ENCODE measurements at places on chromosomes 12 and 14. TPM values are rescaled to one million over a fixed set of nuclear protein-coding genes. Genes with fewer than 3 reads are reported as not detected.

DNA sequence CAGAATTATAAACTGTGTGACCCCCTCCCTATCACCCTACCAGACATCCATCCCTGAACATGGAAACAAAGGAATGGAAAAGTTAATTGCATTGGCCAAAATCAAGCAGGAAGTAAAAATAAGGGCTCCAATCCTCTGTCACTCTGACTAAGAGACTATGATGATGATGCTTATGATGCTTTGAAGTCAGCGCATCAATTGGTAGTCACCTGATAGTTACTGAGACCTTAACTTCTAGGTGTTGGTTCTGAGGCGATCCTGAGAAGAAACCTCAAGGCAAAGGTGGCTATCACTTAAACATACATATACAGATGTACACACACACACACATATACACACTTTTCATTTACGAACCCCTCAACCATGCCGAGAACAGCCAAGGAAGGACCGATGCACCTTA, 6.6 kb downstream of the ITPR2 start:
- H3K36me3 ChIP-seq = no peaks in the 10 kb centered on the region
- H3K27ac ChIP-seq = no peak overlapping the region
- peaks cover 12% of the 10 kb centered on the region for H3K4me1 ChIP-seq
- H3K27me3 ChIP-seq = peaks cover 4% of the 10 kb centered on the region
- H3K4me3 ChIP-seq = no peak overlapping the region

Gene CD163L1
- total RNA-seq = 0.69 TPM

GRCh38 chr14:100604121-100604501, 16.9 kb upstream of the BEGAIN start:
- H3K4me3 ChIP-seq = no peak overlapping the region
- peaks cover 4% of the 10 kb centered on the region for H3K27me3 ChIP-seq
- H3K27ac ChIP-seq = no peak overlapping the region
- H3K36me3 ChIP-seq = no peaks in the 10 kb centered on the region
- H3K4me1 ChIP-seq = peaks cover 6% of the 10 kb centered on the region

DNA sequence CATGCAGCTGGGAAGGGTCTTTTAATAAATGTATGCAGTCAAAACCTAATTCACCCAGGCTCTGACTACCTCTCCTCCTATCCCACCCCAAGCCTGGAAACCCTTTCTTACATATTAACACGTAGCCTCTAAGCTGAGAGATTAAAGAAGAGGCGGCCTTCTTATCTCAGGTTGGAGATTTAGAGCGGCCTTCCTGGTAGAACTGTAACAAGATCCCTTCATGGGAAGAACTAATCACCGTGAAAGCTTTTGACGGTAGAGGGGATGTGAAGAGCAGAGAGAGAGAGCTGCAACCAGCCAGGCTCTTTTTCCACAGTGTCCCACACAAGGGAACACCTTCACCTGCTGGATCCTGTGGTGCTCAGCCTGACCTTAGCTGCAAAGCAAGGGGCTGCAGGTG, 367.4 kb downstream of the MED13L start:
- H3K27ac ChIP-seq = no peak overlapping the region
- H3K36me3 ChIP-seq = no peaks in the 10 kb centered on the region
- H3K4me3 ChIP-seq = no peak overlapping the region

Gene PTCSC3
- not detected for total RNA-seq

Gene BDKRB1
- not detected for total RNA-seq

Gene KRT86
- total RNA-seq = not detected

DNA sequence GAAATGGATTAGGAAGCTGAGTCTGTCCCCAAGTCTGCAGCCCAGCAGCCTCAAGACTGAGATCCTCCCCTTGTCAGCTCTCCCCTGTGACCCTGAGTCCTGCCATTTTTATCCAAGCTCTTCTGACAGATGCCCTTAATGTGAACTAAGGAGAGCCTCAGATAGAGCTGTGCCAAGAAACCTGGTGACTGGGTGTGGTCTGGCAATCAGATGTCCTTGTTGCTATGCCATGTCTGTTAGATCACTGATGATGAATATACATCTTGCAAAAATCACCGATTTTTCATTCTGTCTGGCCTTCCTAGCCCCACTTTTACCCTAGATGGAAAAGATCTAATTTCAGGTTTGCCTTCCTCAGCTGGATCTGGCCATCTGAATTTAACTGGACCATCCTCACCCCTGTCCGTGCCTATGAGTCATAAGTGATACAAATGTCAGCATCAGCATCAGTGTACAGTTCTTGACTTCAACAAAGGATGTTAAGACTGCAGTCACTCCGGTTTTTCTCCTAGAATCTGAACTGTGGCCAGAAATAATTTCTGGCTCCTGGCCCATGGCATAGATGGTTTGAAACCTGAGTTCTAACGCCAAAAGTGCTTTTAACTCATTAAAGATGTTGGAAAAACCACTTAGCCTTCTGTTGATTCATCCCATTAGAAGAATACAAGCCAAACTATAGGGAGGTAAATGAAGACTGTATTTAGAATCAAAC, 61.2 kb upstream of the GRIP1 start:
- no peak overlapping the region for H3K27ac ChIP-seq
- H3K27me3 ChIP-seq = no peaks in the 10 kb centered on the region
- H3K4me1 ChIP-seq = peaks cover 11% of the 10 kb centered on the region
- no peaks in the 10 kb centered on the region for H3K36me3 ChIP-seq
- DNase-seq = no peak

- H3K27ac ChIP-seq = no peak overlapping the region
- no peak for DNase-seq
- H3K27me3 ChIP-seq = no peaks in the 10 kb centered on the region
Measured at GRCh38 chr12:46154221-46154985, 114.4 kb downstream of the SLC38A1 start.

Data from endothelial cell (in vitro differentiated cells).